T follicular helper cell (primary cell): ENCODE measurements at places on chromosomes 7 and 10.

DNA sequence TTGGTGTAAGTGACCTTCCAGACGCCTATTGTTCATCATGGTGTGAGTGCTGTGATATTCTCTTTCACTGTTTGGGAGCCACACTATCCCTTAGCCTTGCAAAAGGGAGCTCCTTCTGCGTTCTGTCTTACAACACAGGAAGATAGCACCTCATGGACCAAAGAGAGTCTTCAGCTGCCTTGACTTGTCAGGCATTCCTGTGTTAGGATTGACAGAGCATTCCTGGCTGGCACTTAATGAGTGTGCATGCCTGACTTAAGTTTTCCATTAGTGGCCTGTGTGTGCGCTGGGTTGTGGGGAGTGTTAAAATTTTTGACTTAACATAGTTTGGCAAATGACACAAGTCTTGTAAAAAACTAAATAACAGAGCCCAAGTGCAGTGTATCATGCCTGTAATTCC, 21.9 kb upstream of the MSRB2 start:
- DNase-seq = no peak

GRCh38 chr7:50584386-50584785, 19.2 kb upstream of the DDC start:
- DNase-seq = no peak

DNA sequence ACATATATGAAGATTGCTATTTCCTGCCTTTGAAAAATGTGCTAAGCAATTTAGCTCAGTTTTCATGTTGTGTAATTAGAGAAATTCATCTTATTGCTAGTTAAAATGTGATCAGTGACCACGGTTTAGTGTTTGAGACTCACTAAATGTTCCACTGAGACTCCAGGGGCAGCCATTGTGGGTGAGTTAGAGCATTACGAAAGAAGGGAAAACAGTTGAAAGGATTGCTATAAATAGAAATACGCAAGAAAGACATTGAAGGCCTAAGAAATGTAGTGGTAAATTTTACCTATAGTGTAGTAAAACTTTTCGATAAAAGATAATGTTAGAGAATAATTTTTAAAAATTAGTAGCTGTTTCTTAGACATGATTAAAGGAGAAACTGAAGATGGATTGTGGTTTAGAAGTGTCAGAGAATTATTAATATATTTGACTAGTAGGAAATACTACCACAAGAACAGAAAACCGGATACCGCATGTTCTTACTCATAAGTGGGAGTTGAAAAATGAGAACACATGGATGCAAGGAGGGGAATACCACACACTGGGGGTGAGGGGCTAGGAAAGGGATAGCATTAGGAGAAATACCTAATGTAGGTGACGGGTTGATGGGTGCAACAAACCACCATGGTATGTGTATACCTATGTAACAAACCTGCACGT, 394.5 kb downstream of the SEMA3D start:
- no peak for DNase-seq

DNA sequence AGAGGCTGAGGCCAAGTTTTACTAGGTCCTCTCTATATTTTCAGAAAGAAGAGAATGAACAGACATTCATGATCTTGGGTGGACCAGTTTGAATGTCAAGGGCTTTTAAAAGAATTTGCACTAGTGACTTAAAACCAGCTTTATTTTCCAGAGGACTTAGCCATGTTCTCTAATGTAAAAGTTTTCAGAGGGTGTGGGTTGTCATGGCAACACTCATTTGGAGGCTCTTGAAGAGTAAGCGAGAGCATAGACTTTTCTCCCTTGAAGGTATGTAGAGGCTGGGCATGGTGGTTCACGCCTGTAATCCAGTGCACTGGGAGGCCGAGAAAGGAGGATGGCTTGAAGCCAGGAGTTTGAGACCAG, 61.1 kb downstream of the GATA3 start:
- no peak for DNase-seq

DNA sequence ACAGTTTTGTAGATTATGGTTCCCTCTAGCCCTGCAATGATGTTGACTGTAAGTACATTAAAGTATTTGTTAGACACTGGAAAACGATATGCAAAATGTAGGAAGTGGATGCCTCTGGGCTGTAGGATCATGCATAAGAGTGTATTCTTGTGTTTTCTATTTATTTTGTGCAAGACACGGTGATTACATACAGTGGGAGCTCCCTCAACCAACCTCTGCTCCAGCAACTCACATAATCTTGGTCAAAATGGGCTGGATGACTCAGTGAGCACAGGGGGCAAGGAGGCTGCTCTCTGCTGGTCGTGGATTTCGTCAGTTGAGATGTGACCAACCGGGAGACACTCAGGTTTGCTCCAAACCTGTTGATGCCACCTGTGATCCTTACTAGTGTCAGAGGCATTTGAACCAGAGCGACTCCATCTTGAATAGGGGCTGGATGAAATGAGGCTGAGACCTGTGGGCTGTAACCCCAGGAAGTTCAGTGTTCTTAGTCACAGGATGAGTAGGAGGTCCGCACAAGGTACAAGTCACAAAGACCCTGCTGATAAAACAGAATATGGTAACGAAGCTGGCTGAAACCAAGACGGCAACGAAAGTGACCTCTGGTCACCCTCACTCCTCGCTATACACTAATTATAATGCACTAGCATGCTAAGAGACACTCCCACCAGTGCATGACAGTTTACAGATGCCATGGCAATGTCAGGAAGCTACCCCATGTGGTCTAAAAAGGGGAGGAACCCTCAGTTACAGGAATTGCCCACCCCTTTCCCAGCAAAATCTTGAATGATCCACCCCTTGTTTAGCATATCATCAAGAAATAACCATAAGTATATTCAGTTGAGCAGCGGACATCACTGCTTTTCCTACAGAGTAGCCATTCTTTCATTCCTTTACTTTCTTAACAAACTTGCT, 56.4 kb upstream of the FAM20C start:
- DNase-seq = no peak

- no peak for DNase-seq
These were observed 135.7 kb downstream of the LCOR start for GRCh38 chr10:96967847-96968246.

GRCh38 chr7:155237730-155238129, 59.9 kb upstream of the INSIG1 start:
- DNase-seq = no peak

DNA sequence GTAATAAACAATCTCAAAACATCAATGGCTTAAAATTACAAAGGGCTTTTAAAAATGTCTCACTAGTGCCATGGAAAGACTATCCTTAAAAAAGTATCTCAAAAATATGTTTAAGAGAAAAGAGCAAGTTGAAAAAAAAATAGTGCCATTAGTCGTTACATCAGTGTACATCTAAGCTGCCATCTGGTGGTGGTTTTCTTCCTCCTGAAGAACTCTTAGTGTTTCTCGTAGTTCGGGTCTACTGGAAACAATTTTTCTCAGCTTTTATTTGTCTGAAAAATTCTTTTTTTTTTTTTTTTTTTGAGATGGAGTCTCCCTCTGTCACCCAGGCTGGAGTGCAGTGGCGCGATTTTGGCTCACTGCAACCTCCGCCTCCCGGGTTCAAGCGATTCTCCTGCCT, 5.9 kb upstream of the GARIN1A start:
- no peak for DNase-seq

DNA sequence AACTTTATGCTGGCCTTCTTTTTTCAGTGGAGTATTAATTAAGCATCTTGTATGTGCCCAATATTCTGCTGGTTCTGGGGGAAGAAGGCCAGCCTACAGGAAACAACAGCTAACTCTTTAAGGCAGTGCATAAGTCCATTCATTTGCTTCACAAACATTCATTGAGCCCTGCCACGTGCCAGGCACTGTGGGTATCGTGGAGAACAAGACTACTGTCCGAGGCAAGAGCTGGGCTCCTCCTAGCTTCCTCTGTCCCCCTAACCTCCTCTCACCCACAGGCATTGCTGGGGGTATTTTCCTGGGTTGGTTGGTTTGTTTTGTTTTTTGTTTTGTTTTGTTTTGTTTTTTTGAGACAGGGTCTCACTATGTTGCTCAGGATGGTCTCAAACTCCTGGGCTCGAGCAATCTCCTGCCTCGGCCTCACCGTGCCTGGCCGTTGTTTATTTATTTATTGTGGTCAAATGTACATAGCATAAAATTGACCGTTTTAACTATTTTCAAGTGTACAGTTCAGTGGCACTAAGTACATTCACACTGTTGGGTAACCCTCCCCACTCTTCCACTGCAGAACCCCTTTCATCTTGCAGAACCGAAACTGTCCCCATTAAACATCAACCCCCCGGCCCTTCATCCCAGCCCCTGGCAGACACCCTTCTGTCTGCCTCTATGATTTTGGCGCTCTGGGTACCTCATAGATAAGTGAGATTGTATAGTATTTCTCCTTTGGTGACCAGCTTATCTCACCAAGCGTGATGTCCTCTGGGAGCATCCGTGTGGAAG, 32.6 kb downstream of the CHST3 start:
- DNase-seq = no peak

DNA sequence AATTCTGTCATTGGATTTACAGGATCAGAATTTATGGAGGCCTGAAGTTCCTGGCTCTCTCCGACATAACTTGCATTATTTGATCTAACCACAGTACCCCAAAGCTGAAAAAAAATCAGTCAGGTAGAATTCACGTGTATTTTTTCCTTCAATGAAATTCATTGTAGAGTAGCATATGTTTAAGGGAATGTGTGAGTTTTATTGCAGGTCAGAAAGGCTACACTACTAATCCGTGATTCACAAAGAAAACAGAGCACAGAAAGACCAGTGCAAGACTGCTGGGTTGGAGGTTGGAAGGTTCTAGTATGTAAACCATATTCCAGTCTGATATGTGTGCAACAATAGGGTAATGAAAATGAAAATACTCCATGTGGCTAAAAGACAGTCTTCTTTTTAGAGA, 247.0 kb upstream of the FERD3L start:
- DNase-seq = no peak

DNA sequence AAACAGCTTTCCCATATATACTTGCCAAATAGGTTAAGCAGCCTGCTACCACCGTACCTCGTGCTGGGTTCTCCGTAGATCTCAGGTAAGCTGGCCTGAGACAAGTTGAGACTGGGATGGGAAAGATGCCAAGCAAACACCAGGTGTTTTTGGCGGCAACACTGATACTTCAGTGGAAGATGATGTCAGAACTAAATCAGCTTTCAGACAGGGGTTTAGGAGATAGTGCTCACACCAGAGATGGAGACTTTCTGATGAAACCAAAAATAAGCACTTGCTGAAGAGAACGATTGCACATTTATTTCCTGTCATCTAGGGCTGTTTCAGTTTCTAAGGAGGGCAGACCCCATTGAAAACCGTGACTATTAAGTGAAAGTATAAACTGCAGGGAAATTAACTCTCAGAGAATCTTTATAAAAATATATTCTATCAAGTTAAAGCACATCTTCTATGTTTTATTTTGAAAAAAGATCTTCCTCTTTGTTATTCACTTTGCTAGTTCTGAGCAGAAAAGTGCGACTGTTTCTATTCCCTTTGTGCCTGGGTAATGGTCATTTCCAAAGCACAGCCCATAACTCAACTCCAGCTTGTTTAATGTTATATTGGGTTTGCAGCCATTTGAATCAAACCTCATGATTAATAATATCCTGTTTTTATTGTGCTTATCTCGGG, 149.9 kb downstream of the CPED1 start:
- no peak for DNase-seq

DNA sequence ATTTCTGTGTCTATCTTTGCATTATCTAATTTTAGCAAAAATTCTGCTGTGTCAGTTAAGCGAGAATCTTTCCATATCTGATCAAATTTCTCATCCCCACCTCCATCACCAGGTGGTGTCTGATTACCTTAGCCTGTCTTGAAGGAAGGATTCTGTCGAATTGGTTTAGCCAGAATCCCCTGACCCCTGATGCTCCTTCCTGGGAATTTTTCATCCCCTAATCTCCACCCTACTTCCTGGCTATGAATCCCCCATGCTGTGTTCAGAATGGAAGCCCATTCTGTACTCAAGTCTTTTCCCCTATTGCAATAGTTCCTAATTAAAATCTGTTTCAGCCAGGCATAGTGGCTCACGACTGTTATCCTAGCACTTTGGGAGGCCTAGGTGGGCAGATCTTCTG, 216.1 kb downstream of the SKIDA1 start:
- no peak for DNase-seq

DNA sequence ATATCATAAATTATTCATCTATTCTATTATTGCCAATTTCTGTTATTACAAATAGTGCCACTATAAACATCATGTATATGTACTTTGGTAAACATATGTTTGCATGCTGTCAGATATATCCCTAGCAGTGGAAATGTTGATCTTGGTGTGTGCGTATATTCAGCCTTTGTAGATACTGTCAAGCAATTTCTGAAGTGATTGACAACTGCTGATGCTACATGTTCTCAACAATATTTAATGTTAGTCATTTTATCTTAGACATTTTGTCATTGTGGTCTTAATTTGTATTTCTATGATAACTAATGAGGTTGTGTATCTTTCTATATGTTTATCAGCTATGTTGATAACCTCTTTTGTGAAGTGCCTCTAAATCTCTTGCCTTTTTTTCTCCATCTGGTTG, 186.5 kb upstream of the NRG3 start:
- DNase-seq = no peak

GRCh38 chr10:117442944-117443685, 67.9 kb upstream of the PDZD8 start:
- DNase-seq = peak; percentile 33

- no peak for DNase-seq
These were observed 127.5 kb downstream of the VPS50 start for GRCh38 chr7:93359520-93360198.

DNA sequence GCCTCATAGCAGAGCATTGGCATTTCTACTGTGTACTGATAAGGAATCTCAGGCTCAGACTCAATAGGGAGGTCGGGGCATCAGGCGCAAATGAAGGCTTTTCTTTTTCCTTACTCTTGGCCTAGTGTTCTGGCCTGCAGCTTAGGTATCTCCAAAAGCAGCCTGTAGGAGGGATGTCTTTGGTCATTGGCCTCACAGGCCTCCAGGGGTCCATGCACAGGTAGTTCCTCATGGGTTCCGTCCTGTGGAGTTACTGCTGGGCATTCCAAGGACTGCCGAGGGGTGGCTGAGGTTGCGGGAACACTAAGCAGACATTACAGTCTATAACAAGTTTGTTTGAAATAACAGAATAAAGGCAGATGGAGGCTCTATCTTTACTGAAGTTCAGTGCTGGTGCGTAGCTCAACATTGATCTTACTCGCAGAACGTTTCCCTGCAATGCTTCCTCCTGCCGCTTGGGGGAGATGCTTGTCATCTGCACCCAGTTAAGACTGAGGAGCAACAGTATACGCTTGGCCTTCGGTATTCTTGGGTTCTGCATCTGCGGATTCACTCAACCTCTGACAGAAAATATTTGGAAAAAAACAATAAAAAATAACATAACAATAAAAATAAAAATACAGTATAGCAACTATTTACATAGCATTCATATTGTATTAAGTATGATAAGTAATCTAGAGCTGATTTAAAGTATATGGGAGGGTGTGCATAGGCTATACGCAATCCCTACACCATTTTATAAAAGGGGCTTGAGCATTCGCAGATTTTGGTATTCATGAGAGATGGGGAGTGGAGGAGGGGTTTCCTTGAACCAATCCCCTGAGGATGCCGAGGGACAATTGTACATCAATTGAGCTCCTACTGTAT, 58.9 kb downstream of the SH2D4B start:
- DNase-seq = no peak
